ENCODE measurements at places on chromosomes 5 and 9. TPM values are rescaled to one million over a fixed set of nuclear protein-coding genes. Genes with fewer than 3 reads are reported as not detected.

YTHDC2 gene
- polyA plus RNA-seq = 11.2 TPM

GABRA1 gene
- not detected for polyA plus RNA-seq

TRIM7 gene
- 0.20 TPM for polyA plus RNA-seq

FST gene
- polyA plus RNA-seq = 29.3 TPM

IFNA2 gene
- not detected for polyA plus RNA-seq

ARID3C gene
- polyA plus RNA-seq = not detected

KIF4B gene
- polyA plus RNA-seq = 0.05 TPM

ORM2 gene
- polyA plus RNA-seq = not detected

RBM18 gene
- polyA plus RNA-seq = 16.7 TPM

CCL27 gene
- polyA plus RNA-seq = 1.3 TPM

FBXO10 gene
- polyA plus RNA-seq = 13.4 TPM

PCDHB3 gene
- polyA plus RNA-seq = 0.34 TPM

CDKN2B gene
- polyA plus RNA-seq = 0.21 TPM

PCDHB11 gene
- polyA plus RNA-seq = 2.4 TPM

SH2D3C gene
- 9.4 TPM for polyA plus RNA-seq

RORB gene
- polyA plus RNA-seq = not detected

VLDLR gene
- polyA plus RNA-seq = 40.9 TPM

ZFP2 gene
- polyA plus RNA-seq = 2.0 TPM

NIM1K gene
- polyA plus RNA-seq = 0.27 TPM

GABRA6 gene
- polyA plus RNA-seq = not detected

ZMYND19 gene
- polyA plus RNA-seq = 48.1 TPM

CARD6 gene
- polyA plus RNA-seq = 0.32 TPM

GPX8 gene
- polyA plus RNA-seq = 71.1 TPM

NR5A1 gene
- not detected for polyA plus RNA-seq

DCP2 gene
- polyA plus RNA-seq = 17.6 TPM

RAB3C gene
- polyA plus RNA-seq = 0.32 TPM

CDH6 gene
- 0.12 TPM for polyA plus RNA-seq

C5orf58 gene
- polyA plus RNA-seq = not detected

SPINK7 gene
- not detected for polyA plus RNA-seq

WNK2 gene
- 34.5 TPM for polyA plus RNA-seq

GALNT12 gene
- polyA plus RNA-seq = 12.5 TPM

QRFP gene
- polyA plus RNA-seq = 0.45 TPM

ANXA1 gene
- polyA plus RNA-seq = 13.7 TPM

SV2C gene
- polyA plus RNA-seq = not detected

ASPN gene
- polyA plus RNA-seq = 0.24 TPM

FOXD1 gene
- 0.28 TPM for polyA plus RNA-seq

NOXA1 gene
- polyA plus RNA-seq = 14.9 TPM

IFNB1 gene
- polyA plus RNA-seq = not detected

MAMDC2 gene
- 0.51 TPM for polyA plus RNA-seq

MRPS30 gene
- 84.4 TPM for polyA plus RNA-seq

CKS2 gene
- polyA plus RNA-seq = 347 TPM

KIF20A gene
- 7.2 TPM for polyA plus RNA-seq

SLC6A19 gene
- polyA plus RNA-seq = 0.32 TPM

IFNA16 gene
- polyA plus RNA-seq = not detected

SOHLH1 gene
- polyA plus RNA-seq = not detected

AJM1 gene
- polyA plus RNA-seq = 8.7 TPM

FGFR4 gene
- polyA plus RNA-seq = 0.96 TPM

SLC6A18 gene
- polyA plus RNA-seq = not detected

OR13C2 gene
- polyA plus RNA-seq = 0.51 TPM

RFX3 gene
- polyA plus RNA-seq = 8.6 TPM

PRR16 gene
- 1.2 TPM for polyA plus RNA-seq

CER1 gene
- polyA plus RNA-seq = not detected

PHYKPL gene
- 75.2 TPM for polyA plus RNA-seq

SLC6A7 gene
- polyA plus RNA-seq = not detected
